Kidney epithelial cell (primary cell): ENCODE measurements at places on chromosomes 5 and 9. TPM values are rescaled to one million over a fixed set of nuclear protein-coding genes. Genes with fewer than 3 reads are reported as not detected.

GRCh38 chr9:126883636-126884035, 23.2 kb downstream of the ZBTB34 start:
- DNase-seq: peak; percentile 32

RANBP3L gene
- 0.07 TPM in 1 of 2 replicates, not detected in the other for total RNA-seq

RAI14 gene
- 116 and 117 TPM in 2 replicates for total RNA-seq

DNA sequence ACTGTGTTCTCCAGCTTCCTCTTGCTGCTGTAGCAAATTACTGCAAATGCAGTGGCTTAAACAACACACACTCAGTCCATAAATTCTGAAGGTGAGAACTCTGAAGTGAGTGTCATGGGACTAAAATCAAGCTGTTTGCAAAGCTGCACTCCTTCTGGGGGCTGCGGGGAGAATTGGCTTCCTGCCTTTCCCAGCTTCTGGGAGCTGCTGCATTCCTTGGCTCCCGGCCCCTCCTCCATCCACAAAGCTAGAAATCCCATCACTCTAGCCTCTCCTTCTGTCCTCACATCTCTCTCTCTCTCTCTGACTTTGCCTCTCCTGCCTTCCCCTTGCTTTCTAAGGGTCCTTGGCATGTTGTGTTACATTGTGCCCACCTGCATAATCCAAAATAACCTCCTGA, 14.2 kb upstream of the MED10 start:
- DNase-seq: no peak

TTC39B gene
- total RNA-seq: 10.6 TPM in 2 replicates

- peak; percentile 67 for DNase-seq
Measured at GRCh38 chr9:109381011-109381729, 60.3 kb upstream of the EPB41L4B start.

GTF2H2C gene
- 28.4 and 31.3 TPM in 2 replicates for total RNA-seq

DNA sequence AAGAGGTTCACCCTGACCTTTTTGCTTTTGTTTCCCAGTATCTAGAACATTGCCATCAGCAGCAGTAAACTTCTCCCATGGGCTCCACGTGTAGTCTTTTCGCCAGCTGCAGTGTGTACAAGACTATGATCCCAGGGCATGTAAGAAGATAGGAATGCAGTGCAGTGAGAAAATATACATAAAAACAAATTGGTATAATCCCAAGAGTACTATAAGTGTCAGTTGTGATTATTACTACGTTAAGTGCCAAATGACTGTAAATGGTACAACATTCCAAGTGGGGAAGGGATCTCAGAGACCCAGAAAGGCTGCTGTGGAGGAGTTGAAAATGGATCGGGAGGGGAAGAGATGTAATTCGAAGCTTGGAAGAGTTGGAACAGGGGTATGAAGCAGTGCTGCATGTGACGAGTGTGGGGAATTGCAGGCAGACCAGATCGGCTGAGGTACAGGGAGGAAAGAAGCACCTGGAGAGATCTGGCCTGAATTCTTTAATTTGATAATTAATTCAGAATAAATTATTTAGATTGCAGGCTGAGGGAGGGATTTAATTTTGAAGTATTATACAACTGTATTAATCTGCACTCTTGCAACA, 95.1 kb downstream of the FBXL7 start:
- no peak for DNase-seq

GRCh38 chr5:411728-412127, 31.2 kb upstream of the EXOC3 start:
- DNase-seq: no peak

- DNase-seq: no peak
Measured at GRCh38 chr9:36093384-36093783, 43.1 kb upstream of the GLIPR2 start.

DNA sequence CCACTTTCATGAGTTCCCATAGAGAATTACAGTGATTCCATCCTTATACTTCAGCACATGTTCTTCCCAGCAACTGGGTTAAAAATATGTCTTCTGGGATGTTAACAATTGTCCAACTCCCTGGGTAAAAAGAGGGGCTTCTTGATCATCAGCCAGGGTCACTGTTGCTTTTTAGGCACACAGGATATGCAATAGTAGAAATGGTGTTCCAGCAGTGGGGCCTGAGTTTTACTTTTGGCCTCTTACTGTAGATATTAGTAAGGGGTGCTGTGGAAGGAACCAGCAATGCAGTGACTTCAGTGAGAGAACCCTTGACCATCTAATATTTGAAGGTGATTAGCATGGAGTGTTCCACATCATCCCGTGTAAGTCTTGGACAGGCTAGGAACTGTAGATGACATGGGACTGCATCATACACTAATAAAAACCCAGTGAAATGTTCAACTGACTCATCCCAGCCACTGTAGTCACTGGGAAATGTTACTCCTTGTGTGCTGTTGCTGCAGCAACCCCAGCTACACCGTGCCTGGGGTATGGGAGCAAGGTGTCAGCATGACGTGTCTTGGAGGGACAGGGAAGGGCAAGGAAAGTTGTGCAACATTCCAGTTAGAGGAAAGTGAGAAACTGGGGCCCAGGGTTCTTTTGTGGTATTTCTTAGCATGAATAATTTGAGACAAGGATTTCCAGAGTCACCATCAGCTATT, 610.9 kb downstream of the RAB3C start:
- DNase-seq: peak; percentile 89

DNA sequence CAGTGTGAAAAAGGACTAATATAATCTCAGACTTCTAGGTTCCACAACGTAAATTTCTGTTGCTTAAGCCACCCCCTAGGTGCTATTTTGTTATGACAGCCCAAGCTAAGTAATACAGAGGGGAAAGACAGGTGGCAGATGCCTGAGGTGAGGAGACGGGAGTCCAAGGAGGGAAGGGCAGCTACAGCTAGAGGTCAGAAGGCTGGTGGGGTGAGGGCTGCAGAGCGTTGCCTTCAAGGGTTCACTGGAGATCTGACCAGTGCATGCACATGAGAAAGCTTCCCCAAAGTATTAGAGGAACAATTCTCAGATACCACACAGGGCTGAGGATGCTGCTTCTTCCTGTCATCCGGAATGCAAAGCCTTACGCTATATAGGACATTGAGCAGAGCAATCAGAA, 104.7 kb upstream of the IRX4 start:
- no peak for DNase-seq

PCA3 gene
- total RNA-seq: not detected in 2 replicates

DNA sequence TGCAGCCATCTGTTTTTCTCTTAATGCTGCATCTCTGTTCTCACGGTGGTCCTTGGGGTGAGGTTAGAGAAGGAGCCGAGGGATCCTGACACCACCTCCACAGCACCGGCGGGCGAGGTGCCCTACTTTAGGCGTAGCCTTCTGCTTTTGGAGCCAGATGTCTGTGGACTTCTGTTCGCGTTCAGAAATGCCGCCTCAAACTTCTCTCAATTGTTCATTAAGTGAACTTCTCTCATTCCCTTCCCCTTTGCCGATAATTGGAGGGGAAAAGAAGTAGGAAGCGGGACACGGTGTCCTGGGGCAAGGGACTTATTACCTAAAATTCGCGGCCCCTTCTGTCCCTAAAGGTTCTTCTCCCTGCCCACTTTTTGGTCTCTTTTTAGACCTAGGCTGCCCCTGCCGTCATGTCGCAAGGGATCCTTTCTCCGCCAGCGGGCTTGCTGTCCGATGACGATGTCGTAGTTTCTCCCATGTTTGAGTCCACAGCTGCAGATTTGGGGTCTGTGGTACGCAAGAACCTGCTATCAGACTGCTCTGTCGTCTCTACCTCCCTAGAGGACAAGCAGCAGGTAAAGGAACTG, 455 bp downstream of the KIF20A start:
- no peak for DNase-seq

- DNase-seq: no peak
Measured at GRCh38 chr5:143101121-143101520, 302.4 kb downstream of the NR3C1 start.

DMGDH gene
- total RNA-seq: 2.9 and 4.2 TPM in 2 replicates

DNA sequence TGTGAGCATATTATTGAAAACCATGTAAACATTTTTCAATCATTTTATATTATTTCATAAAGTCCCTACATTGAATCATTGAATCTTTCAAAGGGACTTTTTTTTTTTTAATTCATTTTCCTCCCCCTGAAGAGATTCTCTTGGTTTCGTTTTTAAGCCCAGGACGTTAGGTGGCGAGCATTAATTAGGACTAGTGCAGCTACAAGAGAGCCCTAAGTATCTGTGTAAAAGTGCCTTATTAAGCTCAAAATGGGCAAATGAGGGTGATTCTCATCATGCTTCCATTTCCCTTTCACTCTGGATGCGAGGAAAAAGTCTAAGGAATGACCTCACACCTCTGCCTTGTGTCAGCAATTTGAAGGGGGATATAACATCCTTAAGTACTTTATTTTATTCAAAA, 517.9 kb upstream of the ITGA1 start:
- no peak for DNase-seq

DNA sequence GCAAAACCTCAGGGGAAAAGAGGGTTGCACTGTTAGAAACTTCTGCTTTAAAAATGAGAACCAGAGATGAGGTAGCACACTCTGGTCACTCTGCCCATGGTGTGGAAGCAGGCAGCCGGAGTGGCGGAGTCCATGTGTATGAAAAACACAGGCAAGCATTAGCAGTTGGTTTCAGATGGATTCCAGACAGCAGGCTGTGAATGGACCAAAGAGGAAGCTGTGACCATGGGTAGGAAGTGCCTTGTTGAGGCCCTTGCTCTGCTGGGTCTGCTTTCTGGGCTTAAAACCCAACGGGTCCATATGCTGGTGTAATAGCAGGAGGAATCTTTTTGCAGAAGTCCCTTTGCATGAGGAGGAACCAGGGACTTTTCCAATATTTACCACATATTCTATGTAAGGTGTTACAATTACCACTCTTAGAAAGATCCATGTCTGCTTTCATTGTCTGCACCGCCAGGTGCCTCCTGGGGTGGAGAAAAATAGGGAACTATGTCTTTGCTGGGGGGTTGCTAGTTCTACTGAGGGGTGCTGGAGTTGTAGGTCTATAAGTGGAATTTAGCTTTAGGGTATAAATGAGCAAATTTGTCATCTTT, 77.0 kb downstream of the ANKRD55 start:
- DNase-seq: no peak

PRPF4 gene
- 30.1 and 34.4 TPM in 2 replicates for total RNA-seq

DNA sequence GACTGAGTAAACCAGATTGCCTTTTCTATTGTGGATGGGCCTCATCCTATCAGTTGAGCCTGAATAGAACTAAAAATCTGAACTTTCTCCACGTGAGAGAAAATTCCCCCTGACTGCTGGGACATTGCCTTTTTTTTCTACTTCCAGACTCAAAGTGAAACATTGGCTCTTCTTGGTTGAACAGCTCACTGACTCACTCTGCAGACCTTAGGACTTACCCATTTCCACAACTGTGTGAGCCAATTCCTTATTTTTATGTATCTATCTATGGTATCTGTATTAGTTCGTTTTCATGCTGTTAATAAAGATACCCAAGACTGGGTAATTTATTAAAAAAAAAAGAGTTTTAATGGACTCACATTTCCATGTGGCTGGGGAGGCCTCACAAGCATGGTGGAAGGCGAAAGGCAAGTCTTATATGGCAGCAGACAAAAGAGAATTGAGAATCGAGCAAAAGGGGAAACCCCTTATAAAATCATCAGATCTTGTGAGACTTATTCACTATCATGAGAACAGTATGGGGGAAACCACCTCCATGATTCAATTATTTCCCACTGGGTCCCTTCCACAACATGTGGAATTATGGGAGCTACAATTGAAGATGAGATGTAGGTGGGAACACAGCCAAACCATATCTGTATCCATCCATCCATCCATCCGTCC, 306.7 kb upstream of the SLC24A2 start:
- no peak for DNase-seq

- DNase-seq: no peak
Measured at GRCh38 chr5:113281194-113281593, 153.6 kb downstream of the TSSK1B start.

- no peak for DNase-seq
Measured at GRCh38 chr9:101201630-101202029, 173.1 kb downstream of the PLPPR1 start.

PCDHA4 gene
- 0.27 and 1.2 TPM in 2 replicates for total RNA-seq

- no peak for DNase-seq
Measured at GRCh38 chr5:96143450-96143849, 181.8 kb upstream of the ELL2 start.

PRR16 gene
- 0.34 and 1.0 TPM in 2 replicates for total RNA-seq

DNA sequence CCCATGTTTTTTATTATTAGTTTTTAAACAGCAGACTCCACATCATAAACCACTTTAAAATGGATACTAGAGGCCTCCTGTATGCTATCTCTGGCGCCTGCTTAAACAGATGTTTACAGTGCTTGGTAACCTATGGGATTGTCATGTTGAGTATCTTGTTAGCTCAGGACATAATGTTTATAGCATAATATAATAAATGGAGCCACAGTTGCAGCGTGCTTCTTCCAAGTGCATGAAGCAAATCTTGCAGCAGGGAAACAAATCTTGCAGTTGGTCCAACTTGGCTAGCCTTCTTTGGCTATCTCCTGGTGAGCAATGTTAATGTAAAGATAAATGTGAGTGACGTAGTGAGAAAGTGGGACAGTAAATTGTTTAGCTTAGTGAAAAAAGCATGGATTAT, 2.8 kb downstream of the GHR start:
- DNase-seq: no peak

DNA sequence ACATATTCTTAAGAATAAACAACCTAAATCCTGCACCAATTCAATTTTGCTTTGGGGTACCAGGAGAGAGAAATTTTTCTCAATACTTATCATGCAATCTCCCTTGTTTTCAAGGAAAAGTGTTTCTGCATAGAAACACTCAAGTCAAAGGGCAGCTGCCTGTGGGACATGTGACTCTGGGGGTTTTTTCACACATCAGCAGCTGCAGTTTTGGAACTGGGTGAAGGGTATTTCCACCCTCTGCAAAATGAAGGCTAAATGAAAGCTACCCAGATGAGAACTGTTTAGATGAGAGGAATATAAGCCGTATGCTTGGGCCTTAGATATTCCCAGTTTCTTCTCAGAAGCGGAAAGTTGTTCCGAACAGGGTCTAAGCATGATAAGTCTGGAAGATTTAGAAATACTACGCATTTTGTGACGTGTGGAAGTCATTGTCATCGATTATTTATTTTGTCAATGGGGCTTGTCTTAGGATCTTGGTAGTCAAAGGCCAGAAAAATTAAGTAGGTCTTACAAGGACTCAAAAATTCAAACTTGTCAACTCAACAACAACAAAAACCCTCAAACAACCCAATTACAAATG, 64.3 kb upstream of the BOD1 start:
- DNase-seq: no peak

DNA sequence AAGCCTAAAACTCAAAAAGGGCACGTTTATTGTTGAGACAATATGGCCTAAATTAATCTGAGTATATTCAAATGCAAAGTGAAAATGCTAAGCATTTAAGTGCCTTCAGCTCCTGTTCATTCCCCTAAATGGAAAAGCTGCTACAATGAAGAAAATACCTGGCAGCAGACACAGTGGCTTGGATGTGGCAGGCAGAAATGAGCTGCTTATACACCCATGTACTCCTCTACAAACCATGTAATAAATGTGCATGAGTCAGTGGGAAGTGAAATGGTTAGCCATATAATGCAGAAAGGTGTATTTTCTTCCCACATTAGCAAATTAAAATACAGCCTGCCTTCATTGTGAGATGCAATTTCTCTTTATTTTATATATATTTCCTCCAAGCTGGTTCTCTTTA, 859.2 kb upstream of the SEMA6A start:
- DNase-seq: no peak
